ENCODE measurements at places on chromosomes 2 and 18.

DNA sequence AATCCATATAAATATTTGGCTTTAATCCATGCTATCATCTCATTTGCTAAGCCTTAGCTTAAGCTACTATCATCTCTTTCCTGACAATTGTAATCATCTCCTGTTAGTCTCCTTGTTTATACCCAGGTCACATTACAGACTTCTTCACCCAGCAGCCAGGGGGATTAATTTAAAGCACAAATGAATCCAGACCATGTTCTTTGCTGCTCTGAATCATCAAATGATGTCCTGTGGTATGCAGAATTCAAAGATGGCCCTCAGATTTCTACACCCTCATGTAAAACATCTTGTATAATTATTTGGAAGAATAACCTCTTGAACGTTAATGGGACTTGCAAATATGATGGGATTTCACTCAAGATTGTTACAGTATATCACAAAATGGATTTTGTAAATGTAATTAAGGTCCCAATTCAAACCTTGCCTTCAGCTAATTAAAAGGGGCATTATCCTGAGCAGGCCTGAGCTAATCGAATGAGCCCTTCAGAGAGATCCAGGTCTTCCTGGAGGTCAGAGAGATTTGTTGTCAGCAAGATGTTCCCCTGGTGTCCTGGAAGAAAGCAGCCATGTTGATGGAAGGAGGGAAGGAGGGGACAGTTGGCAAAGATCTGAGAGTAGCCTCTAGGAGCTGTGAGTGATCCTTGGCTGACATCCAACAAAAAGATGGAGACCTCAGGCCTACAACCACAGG, 241.1 kb upstream of the MMADHC start:
- no peak for DNase-seq

DNA sequence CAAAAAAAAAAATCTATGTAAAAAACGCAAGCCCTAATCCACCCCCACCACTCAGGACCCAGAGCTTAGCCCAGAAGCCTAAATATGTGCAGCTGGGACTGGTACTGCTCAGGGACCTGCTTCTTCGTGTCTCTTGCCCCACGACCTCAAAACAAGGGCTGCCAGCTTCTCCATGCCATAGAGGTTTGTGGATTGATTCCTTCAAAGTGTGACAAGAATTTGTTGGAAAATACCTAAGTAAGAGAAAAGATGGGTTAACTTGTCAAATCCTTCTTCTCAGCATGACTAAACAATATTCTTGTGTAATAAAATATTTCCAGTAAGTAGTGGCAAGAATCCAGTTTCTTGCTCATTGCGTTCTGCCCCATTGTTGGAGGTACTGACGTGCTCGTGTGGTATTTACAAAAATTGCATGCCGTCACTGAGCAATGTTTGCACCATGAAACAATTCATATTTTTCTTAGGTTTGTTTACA, 825 bp upstream of the SCYGR1 start:
- DNase-seq = no peak

DNA sequence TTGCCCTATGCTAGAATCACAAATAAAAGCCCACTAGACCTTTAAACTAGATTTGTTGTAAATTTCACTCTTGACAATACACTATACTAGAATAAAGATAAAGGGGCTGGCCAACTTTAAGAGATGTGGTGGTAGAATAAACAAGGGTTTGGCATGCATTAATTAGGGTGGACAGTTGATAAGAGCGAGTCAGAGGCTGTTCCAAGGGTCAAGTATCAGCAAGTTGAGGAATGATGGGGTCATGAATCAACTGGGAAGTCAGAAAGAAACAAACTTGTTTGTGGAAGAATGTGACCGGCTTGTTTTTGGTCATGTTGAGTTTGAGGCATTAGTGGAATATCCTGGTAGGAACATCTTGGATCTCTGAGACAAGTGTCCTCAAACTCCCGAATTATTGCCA, 398.3 kb upstream of the TNP1 start:
- no peak for DNase-seq

DNA sequence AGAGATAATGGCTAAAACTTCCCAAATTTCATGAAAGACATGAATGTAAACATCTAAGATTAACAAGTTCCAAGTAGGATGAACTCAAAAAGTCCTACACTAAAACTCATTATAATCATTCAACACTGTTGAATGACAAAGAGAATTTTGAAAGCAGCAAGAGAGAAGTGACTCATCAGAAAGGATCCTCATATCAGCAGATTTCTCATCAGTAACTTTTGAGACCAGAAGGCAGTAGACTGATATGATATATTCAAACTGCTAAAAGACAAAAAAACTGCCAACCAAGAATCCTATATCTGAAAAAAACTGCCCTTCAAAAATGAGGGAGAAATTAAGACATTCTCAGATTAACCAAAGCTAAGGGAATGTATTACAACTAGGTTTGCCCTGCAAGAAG, 130.6 kb upstream of the OTX1 start:
- DNase-seq = no peak
